ENCODE measurements at places on chromosomes 12 and 14.
A peak's percentile ranks its signal among the peaks of the same experiment; 100 is the strongest.

GRCh38 chr14:30680036-30680435 is 57.9 kb downstream of the SCFD1 start:
- DNase-seq: no peak

GRCh38 chr12:131808744-131809371 is 19.3 kb upstream of the MMP17 start:
- peak; percentile 58 for DNase-seq

DNA sequence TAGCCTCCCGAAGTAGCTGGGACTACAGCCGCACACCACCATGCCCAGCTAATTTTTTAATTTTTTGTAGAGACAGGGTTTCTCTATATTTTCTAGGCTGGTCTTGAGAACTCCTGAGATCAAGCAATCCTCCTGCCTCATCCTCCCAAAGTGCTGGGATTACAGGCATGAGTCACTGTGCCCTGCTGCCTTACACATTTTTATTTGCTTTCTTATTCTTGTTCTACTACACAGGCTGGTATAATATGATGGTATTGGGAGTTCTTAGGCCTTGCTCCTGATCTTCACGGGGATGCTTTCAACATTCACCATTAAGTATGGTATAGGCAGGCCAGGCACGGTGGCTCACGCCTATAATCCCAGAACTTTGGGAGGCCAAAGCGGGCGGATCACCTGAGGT is 21.2 kb downstream of the DGLUCY start:
- no peak for DNase-seq

GRCh38 chr14:51828017-51828797 is 32.2 kb upstream of the GNG2 start:
- no peak for DNase-seq

DNA sequence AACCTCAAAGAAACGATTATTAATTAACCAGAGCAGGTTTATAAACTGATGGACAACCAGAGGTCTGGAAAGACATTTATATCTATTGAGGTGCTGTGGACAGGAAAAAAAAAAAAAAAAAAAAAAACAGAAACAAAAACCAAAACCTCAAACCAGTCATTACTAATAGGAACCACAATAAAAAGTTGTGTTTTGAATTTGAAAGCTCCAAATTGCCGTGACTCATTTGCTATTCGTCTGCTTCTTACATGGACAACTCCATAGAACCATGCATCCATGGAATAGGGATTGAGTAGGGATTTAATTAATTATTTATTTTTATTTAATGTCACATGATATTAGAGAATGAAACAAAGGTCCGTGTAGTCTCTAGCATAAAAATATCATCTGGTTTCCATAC is 134.1 kb upstream of the SSTR1 start:
- no peak for DNase-seq

DNA sequence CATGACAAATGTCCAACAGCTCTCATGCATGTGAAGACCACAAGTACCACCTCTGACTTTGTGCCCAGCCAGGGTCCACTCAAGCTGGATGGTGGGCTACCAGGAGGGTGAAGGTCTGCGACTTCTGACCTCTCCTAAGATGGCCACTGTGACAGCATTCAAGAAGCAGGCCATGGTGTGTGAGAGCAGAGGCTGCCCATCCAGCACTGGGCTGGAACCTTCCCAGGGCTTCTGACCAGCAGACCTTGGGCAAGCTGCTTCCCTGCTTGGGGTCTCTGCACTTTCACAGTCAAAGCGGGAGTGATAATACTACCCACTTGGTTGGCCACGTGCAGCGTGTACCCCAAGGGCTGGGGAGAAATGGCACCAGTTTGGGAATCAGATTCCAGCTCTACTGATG is 10.4 kb downstream of the MMAB start:
- no peak for DNase-seq

- no peak for DNase-seq
These were observed 149.5 kb downstream of the ETV6 start for GRCh38 chr12:11798856-11799501.

DNA sequence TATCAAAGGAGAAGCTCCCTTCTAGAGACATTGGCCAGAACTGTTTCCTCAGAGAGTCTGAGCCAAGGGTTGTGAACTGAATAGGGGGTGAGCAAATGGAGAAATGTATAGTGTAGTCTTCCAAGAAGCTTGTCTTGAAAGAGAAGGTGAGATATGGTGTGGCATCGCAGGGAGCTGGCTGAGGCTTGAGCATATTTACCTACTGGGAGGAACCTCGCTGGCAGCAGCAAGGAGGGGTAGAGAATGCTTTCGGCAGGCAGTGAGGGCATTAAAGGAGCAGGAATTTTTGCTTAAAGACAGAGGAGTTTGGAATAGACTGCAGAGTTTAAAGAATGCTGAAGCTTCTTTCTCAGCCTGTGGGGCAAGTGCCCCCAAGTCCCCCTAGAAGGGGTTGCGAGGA is 59.3 kb upstream of the PRMT8 start:
- DNase-seq: no peak

DNA sequence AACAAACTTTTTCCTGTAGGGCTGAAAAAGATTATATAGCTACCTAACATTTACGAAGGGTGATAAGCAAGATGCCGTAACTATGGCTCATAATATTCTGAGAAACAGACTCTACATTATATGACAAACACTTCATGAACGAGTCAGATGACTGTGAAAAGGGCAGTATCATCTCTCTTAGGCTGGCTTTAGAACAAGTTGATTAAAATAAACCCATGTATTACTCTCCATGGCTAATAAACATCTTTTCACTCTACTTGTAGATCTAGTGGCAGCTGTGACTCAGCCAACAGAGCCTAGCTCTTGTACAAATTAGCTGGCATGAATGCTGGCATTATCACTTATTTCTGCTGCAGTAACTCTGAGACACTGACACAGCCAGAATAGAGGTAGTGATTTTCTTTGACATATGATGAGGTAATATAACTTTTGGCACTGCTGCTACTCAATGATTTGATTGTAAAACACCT is 47.1 kb downstream of the SLC2A13 start:
- no peak for DNase-seq

DNA sequence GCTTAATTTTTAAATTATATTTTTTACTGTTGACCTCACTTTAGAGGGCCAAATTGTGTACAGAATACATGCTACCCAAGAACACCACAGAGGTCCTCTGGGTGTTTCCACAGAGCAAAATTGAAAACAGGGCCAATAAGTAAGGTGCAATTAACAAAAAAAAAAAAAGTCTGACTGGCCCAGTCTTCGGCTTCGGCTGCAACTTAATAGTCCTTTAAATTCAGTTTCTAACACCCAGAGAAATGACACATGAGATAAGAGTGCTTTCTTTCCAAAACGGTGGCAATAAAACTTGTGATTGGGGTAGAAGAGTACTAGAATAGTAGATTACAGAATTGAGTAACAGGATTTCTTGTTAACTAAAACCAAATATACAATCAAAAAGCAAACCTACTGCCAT is 81.3 kb downstream of the MED13L start:
- no peak for DNase-seq

- no peak for DNase-seq
These were observed 27.4 kb downstream of the TMEM63C start for GRCh38 chr14:77208979-77209318.

GRCh38 chr12:13436182-13436581 is 239.7 kb downstream of the EMP1 start:
- DNase-seq: no peak

GRCh38 chr14:21043387-21043973 is 1.3 kb downstream of the RNASE7 start:
- no peak for DNase-seq

GRCh38 chr14:99734406-99735051 is 50.4 kb downstream of the CYP46A1 start:
- DNase-seq: no peak

GRCh38 chr12:131380220-131380964 is 330.5 kb upstream of the SFSWAP start:
- DNase-seq: no peak

DNA sequence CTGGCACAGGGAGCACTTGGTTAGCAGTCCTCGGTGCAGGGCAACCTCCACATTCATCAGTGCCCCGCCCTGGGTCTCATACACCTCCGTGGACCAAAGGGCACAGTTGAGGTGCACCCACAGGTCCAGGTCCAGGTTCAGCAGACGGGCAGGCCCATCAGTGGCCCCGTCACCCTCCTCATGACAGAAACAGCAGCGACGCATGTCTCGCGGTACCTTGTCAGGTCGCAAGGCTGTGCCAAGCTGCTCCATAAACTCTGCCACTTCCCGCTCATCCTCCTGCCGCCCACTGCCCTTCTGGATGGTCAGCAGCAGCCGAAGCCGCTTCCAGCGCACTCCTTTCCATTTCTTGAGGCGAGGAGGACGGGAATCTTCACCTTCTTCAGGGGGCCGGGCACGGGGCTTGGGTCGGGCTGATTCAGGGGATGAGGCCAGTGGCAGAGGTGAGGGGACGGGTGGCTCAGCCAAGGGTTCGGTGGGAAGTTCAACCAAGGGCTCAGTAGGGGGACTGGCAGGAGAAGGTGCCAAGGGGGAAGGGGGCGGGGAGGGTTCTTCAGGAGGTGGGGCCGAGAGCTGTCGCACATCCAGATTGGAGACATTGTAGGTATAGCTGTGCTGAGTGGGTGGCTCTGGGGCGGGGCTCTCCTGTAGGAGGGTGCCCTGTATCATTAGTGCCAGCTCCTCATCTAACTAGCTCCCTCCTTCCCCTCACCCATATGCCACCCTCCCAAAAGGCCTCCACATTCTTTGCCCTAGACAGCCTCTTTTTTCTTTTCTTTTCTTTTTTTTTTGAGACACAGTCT is 8.3 kb upstream of the PRKAG1 start:
- DNase-seq: no peak

DNA sequence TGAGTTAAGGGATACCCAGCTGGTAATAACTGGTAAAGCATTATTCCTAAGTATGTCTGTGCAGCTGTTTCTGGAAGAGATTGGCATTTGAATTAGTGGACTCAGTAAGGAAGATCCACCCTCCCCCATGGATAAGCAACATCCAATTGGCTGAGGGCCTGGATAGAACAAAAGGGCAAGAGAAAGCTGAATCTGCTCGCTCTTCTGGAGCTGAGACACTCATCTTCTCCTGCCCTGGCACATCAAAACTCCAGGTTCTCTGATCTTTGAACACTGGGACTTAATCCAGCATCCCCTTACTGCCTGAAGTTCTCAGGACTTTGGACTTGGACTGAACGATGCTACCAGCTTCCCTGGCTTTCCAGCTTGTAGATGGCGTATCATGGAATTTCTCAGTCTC is 63.1 kb upstream of the CNOT2 start:
- DNase-seq: no peak

- DNase-seq: peak; percentile 90
These were observed 113.5 kb upstream of the VASH1 start for GRCh38 chr14:76647697-76648298.

DNA sequence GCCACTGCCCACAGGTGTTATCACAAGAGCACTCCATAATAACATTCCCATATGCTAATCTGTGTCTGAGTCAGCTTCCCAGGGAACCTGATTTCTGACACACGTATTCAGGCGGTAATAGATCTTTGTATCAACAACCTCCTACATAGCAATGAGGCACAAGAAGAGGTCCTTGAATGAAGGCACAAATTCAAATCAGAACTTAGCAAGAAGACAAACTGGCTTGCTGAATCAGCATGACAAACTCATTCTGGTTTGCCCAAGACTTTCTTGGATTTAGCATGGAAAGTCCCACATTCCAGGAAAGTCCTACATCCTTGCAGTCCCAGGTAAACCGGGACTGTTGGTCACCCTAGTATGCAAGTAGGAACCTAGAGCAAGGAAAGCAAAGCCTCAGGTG is 33.9 kb upstream of the RNU6-7 start:
- DNase-seq: no peak

DNA sequence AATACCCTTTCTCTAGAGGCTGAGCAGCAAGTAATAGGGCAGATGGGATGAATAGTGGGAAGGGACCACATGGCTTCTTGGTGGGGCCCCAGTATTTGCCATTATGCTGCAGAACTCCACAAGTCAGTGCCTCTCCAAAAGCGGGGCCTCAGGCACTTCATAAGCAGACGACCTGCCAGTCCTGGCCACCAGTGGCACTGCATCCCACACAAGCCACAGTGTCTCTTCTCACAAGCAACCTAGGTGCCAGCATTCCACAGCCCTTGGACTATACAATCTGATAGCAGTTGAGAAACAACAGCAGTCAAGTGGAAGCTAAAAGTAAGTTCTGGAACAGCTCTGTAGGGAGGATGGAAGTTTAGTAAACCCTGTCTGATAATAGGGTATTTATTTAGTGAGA is 4.2 kb upstream of the SLC8A3 start:
- DNase-seq: peak; percentile 36

- DNase-seq: no peak
These were observed 2.1 kb downstream of the GNPTAB start for GRCh38 chr12:101828463-101829196.

DNA sequence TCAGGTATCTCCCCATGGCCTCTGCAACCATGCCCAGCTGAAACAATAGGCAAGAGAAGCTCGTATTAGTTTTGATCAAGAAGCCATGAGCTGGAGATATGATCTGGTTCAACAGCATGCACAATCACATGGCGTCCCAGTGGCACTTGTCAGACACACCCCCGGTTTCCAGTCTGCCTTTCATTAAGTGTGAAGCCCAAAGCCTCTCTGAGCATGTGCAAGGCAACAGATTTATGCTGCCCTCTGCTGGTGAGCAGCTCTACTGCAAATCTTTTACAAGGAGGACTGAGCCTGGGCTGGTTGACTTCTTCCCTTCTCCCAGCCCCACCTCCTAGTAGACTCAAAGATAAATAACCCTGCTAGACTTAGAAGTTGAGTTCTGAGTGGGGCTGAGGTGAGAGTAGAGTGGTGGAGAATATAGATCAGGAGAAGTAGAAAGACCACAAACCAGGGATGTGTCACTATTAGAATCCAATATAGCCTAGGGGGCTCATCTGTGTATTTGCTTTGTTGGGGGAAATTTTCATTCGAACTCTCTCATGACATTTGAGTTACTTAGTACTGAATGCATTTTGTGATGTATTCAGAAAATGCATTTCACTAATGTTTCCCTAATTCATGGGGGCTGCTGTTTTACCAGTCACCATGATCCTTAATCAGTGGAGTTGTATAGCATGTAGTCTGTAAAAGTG is 53.7 kb upstream of the MBIP start:
- peak; percentile 97 for DNase-seq

- no peak for DNase-seq
These were observed 40.8 kb upstream of the RFLNA start for GRCh38 chr12:124254126-124254525.

GRCh38 chr12:125092108-125092871 is 27.1 kb downstream of the AACS start:
- no peak for DNase-seq

GRCh38 chr14:102659797-102660196 is 67.3 kb downstream of the RCOR1 start:
- DNase-seq: no peak

- DNase-seq: no peak
These were observed 110.1 kb upstream of the LRIG3 start for GRCh38 chr12:59030415-59030814.
